AG08396 (cell line): ENCODE measurements at places on chromosomes 7 and 10.

DNA sequence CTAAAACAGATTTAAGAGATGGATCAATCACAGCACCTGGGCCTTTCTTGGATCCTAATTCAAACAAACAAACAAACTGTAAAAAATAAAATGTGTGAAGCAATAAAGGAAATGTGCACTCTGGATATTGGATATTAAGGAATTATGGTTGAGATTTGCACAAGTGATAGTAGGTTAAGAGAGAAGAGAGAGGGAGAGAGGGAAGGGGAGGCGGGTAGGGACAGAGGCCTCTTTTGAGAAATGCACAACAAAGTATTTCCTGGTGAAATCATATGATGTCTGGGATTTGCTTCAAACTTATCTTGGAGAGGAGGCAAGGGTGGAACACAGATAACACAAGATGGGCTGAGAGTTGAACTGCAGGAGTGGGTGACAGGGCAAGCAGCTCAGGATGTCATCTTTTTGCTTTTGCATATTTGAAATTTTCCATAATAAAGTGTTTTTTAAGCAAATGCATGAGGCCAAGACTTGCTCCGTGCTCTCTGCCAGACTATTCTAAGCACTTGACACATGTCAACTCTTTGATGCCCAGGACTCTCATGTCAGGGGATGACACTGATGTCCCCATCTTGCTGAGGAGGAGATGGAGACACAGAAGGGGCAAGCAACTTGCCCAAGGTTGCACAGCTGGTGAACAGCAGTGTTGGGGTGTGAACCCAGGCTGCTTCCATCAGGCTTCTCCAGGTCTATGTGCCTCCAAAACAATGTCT lies 9.1 kb upstream of the AEBP1 start:
- no peak for DNase-seq

DNA sequence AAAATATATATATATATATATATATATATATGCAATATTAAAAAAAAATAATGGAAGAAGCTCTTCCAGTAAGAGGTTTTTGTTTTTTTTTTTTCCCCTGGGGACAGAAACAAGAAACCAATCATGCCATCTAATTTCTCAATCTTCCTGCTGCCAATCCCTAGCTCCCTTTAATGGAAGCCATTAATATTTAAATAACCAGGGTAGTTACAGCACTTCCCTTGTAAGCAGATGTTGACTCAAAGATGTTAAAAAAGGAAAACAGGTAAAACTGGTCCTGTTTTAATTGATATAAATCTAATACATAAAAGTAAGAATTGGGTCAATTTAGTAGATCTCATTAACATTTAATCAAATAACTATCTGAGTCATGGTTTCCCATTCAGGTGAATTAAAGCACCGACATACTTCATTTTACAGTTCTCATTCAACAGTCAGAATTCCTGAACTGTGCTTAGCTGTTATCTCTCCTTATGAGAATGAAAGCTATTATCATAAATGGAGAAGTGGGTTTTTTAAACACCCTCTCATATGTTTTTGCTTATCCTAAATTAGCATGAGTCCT lies 22.6 kb downstream of the CPVL start:
- no peak for DNase-seq

- DNase-seq: peak; percentile 1
Measured at GRCh38 chr7:101557421-101557820, 71.7 kb downstream of the MYL10 start.

DNA sequence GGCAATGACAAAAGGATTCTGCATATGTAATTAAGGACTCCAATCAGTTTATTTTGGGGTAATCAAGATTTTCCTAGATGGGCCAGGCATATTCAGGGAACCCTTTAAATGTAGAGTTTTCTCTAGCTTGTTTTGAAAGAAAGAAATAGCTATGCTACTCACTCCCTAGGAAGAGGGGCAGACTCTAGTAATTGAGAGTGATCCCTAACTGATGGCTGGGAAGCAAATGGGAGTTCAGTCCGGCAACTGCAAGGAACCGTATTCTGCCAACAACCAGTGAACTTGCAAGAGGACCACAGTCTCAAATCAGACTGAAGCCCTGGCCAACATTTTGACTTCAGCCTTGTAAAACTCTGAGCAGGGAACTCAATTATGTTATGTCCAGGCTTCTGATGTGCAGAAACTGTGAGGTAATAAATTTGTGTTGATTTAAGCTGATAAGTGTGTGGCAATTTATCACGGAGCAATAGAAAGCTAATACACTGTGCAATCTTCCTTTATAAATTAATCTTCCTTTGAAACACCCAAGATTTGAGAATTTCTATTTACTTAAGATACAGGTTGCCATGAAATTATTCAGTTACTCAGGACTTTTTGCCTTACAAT lies 14.0 kb downstream of the AOAH start:
- no peak for DNase-seq

- DNase-seq: no peak
Measured at GRCh38 chr7:46755120-46756034, 826.5 kb downstream of the TNS3 start.
